HFFc6 (cell line): ENCODE measurements at places on chromosomes 6 and 20.

DNA sequence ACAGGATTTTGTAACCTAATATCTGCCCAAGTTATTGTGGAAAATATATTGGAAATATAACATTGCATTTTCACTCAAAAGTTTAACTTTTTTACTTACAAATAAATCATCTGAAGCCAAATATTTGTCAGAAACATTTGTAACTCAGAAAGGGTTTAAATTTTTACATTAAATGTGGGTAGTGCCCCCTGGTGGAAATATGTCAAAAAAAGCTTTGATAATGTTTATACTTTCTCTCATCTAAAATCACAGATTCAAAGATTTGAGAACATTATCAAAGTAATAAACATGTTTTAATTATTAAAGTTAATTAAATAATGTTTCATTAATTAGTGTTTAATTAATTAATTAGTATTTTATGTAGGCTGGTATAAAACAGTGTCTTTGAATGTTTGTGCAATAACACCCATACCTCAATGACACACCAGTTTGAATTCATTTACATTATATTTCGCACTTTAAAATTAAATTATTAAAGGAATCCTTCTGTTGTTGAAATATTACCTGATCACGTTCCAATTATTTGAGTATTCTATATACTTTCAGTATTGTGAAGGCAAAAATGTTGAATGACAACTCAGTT lies 320.1 kb upstream of the FKBP1C start:
- no peaks in the 10 kb centered on the region for H3K4me1 ChIP-seq
- DNase-seq, result no peak
- H3K27me3 ChIP-seq, result 0 out of 2 replicates have a peak, but pooled peaks cover 1% of the 10 kb centered on the region
- H3K36me3 ChIP-seq, result no peaks in the 10 kb centered on the region

DNA sequence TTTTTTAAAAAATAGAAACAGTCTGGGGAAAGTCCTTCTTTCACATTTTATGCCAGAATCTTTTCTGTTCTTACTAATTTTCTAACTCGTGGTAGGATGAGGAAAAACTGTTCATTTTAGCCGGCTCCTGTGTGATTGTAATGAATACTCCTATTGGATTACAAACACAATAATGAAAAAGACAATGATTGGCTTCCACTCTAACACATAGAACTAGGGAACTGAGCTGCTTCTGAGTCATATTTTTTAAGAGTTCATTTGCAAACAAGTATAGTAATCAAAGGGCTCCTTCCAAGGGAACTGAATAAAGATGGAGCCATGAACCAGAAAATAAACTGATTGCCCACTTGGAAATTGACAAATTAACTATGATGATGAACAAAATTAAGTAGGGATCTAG lies 265.3 kb upstream of the TCF21 start:
- peaks cover 11% of the 10 kb centered on the region for H3K36me3 ChIP-seq
- DNase-seq, result no peak
- peak overlapping the region; percentile 52; the same call in 1 of the 2 replicates for H3K27ac ChIP-seq
- H3K4me3 ChIP-seq, result no peak overlapping the region
- H3K4me1 ChIP-seq, result peaks cover 48% of the 10 kb centered on the region
- H3K27me3 ChIP-seq, result no peaks in the 10 kb centered on the region; the same call in 1 of the 2 replicates

DNA sequence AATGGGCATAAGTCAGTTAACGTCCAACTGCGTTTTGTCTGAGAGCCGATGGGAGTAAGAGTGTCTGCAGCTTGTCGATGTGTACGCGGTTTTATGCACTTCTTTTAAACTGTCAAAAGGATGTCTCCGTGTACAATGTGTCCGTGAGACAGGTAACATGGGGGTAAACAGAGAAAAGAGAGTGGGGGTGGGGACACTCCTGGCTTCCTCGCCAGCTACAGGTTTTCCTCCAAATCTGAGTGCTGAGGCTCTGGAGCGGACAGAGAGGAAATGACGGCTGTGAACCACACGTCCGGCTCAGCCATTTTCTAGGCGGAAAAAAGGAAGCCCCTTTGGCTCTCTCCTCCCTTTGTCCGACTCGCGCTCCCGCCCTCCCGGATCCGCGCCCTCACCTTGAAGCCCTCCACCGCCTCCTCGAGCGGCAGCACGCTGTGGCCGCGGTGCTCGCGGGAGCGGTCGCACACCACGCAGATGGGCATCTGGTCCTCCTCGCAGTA lies 916 bp downstream of the TRIM27 start:
- H3K27me3 ChIP-seq, result no peaks in the 10 kb centered on the region; the same call in 1 of the 2 replicates
- H3K27ac ChIP-seq, result peak overlapping the region; percentile 82
- peak overlapping the region; percentile 93 for H3K4me3 ChIP-seq

- no peak for DNase-seq
- peaks cover 9% of the 10 kb centered on the region for H3K4me1 ChIP-seq
- H3K27me3 ChIP-seq, result peaks cover 2% of the 10 kb centered on the region
- no peak overlapping the region for H3K27ac ChIP-seq
- no peak overlapping the region for H3K4me3 ChIP-seq
- no peaks in the 10 kb centered on the region for H3K36me3 ChIP-seq
Observed at GRCh38 chr6:157002774-157003173, 225.6 kb downstream of the ARID1B start.

DNA sequence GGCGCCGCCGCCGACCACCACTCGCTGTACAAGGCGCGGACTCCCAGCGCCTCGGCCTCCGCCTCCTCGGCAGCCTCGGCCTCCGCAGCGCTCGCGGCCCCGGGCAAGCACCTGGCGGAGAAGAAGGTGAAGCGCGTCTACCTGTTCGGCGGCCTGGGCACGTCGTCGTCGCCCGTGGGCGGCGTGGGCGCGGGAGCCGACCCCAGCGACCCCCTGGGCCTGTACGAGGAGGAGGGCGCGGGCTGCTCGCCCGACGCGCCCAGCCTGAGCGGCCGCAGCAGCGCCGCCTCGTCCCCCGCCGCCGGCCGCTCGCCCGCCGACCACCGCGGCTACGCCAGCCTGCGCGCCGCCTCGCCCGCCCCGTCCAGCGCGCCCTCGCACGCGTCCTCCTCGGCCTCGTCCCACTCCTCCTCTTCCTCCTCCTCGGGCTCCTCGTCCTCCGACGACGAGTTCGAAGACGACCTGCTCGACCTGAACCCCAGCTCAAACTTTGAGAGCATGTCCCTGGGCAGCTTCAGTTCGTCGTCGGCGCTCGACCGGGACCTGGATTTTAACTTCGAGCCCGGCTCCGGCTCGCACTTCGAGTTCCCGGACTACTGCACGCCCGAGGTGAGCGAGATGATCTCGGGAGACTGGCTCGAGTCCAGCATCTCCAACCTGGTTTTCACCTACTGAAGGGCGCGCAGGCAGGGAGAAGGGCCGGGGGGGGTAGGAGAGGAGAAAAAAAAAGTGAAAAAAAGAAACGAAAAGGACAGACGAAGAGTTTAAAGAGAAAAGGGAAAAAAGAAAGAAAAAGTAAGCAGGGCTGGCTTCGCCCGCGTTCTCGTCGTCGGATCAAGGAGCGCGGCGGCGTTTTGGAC lies 2.0 kb downstream of the SOX4 start:
- H3K27me3 ChIP-seq, result no peaks in the 10 kb centered on the region
- peak overlapping the region; percentile 98 for H3K4me3 ChIP-seq
- peaks cover 33% of the 10 kb centered on the region for H3K4me1 ChIP-seq
- no peaks in the 10 kb centered on the region for H3K36me3 ChIP-seq
- DNase-seq, result no peak

DNA sequence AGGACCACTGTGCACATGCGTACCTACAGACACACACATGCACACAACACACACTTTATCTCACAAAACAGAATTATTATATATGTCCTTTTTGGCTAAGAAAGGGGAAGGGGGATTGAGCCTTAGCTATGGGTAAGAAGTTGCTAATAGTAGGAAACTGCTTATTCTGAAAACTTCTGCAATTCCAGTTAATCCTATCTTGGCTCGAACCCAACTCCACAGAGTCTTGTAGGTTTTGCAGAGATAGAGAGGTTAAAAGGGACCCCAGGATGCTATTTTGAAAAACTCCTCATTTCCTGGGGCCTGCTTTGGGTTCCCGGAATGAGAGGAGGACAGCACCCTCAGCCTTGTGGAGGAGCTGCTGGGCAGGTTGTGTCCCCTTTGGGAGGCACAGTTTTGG lies 233.8 kb downstream of the CLIC5 start:
- no peak overlapping the region for H3K27ac ChIP-seq
- DNase-seq, result no peak
- no peaks in the 10 kb centered on the region; the same call in 1 of the 2 replicates for H3K4me1 ChIP-seq
- H3K36me3 ChIP-seq, result no peaks in the 10 kb centered on the region

DNA sequence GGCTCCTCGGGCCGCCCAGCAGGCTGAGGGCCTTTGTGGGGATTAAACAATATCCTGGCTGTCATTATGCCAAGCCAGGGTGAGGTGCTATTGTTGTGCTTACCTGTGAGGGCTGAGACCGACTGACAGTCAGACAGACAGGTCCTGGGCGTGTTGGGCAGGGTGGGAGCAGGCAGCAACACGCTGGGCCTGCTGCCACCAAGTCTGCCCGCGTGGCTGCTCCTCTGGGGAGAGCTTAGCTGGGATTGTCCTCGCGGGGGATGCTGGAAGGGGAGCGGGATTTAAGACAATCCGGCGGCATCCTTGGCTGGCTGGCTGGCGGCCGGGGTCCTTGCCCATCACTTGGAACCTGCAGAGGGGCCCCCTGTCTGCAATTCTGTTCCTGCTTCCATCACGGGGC lies 20.0 kb downstream of the ITPR3 start:
- no peak overlapping the region for H3K4me3 ChIP-seq
- no peak overlapping the region for H3K27ac ChIP-seq
- H3K36me3 ChIP-seq, result peaks cover 4% of the 10 kb centered on the region; the same call in 1 of the 2 replicates
- H3K27me3 ChIP-seq, result no peaks in the 10 kb centered on the region; the same call in 1 of the 2 replicates
- DNase-seq, result no peak

GRCh38 chr6:56477241-56477640 lies 165.4 kb downstream of the DST start:
- H3K36me3 ChIP-seq, result peaks cover 72% of the 10 kb centered on the region
- peaks cover 17% of the 10 kb centered on the region for H3K27me3 ChIP-seq
- H3K4me1 ChIP-seq, result peaks cover 25% of the 10 kb centered on the region
- H3K27ac ChIP-seq, result peak overlapping the region; percentile 43; the same call in 1 of the 2 replicates

GRCh38 chr6:105178110-105178509 lies 1.7 kb downstream of the POPDC3 start:
- H3K4me1 ChIP-seq, result peaks cover 49% of the 10 kb centered on the region
- H3K36me3 ChIP-seq, result peaks cover 10% of the 10 kb centered on the region
- peak; percentile 96 for DNase-seq
- peak overlapping the region; percentile 90 for H3K4me3 ChIP-seq
- no peaks in the 10 kb centered on the region; the same call in 1 of the 2 replicates for H3K27me3 ChIP-seq
- peak overlapping the region; percentile 98 for H3K27ac ChIP-seq

DNA sequence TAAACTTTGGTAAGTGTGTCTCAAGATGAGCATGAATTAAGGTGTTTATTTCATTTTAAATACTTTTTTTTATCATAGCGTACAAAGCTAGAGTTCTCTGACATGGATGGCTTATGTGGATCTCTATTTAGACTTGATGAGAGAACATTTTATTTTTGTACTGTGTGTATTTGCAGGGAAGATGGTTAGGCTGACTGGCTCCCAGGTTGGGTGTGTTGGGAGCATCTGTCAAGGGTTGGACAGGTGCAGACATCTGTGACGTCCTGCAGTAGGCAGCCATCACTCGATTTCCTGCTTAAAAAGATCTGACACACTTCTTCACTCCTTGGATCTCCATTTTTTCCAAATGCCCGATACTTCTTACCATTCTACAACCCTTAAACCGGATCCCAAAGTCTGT lies 221.9 kb upstream of the QKI start:
- no peaks in the 10 kb centered on the region; the same call in 1 of the 2 replicates for H3K36me3 ChIP-seq
- H3K4me3 ChIP-seq, result no peak overlapping the region
- no peak for DNase-seq
- no peaks in the 10 kb centered on the region; the same call in 1 of the 2 replicates for H3K4me1 ChIP-seq
- H3K27ac ChIP-seq, result no peak overlapping the region
- peaks cover 9% of the 10 kb centered on the region for H3K27me3 ChIP-seq

DNA sequence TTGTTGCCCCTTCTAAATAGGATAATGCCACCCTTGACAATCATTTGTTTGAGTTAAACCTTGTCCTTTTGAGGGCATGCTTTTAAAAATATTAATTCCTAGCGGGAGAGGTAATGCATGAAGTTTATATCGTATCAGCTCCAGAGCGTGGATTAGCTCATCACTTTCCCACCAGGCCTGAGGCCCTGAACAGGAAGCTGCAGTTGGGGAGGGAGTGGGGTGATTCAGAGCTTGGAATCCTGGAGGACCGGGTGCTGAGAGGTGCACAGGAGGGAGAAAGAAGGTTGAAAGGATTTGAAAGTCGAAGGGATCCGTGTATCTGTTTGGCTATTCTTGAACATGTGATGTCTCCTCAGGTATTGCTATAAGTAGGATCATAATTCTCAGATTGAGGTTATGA lies 25.0 kb downstream of the ZDHHC14 start:
- DNase-seq, result no peak
- peaks cover 13% of the 10 kb centered on the region for H3K4me1 ChIP-seq
- no peak overlapping the region for H3K27ac ChIP-seq
- H3K4me3 ChIP-seq, result no peak overlapping the region

- no peak overlapping the region for H3K4me3 ChIP-seq
- H3K27me3 ChIP-seq, result no peaks in the 10 kb centered on the region
- H3K4me1 ChIP-seq, result no peaks in the 10 kb centered on the region
- 0 out of 2 replicates have a peak, but pooled peaks cover 4% of the 10 kb centered on the region for H3K36me3 ChIP-seq
- DNase-seq, result no peak
- no peak overlapping the region for H3K27ac ChIP-seq
Observed at GRCh38 chr6:147839708-147840610, 331.5 kb downstream of the SAMD5 start.

GRCh38 chr20:50690650-50691572 lies at the start of gene RIPOR3:
TSS of gene RIPOR3 (minus strand) at chr20:50691542. CDS start at chr20:50691128, 414 bp downstream.
- H3K27ac ChIP-seq, result peak within 1 kb of the TSS; percentile 60
- peaks cover 44% of the 10 kb centered on the region for H3K4me1 ChIP-seq
- peaks cover 2% of the 10 kb centered on the region; the same call in 1 of the 2 replicates for H3K27me3 ChIP-seq
- DNase-seq, result peak; percentile 7

DNA sequence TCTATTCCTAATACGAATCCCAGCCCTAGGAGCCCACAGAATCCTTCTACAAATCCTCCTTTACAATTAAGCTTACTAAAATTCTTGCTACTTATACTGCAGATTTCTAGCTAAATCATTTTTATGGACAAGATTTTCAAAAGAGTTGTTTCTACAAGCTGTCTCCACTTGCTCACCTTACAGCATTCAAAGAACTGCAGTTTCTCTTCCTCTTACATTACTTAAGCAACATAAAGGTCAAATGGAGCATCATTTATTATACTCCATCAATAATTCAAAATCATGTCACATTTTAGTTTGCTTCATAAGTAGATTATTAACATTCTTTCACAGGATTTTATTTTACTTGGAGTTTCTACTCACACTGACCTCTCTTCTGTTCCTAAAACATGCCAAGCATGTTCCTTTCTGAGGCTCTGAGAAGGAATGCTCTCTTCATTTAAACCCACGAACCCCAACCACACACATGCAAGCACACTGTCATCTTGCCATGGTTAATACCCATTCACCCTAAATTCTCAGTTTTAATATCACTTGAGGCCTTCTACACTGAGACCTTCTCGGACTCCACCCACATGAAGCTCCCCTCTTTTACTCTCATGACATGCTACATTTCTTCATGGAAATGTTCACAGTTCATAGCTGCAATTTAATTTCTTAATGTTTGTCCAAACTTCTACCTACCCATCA lies 388.2 kb downstream of the TBC1D32 start:
- no peaks in the 10 kb centered on the region for H3K27me3 ChIP-seq
- H3K4me1 ChIP-seq, result no peaks in the 10 kb centered on the region
- no peak for DNase-seq
- H3K4me3 ChIP-seq, result no peak overlapping the region
- H3K36me3 ChIP-seq, result no peaks in the 10 kb centered on the region
- no peak overlapping the region for H3K27ac ChIP-seq
